ENCODE measurements at places on chromosomes 2 and 18.

- no peaks in the 10 kb centered on the region for H3K36me3 ChIP-seq
- no peaks in the 10 kb centered on the region for H3K4me1 ChIP-seq
- H3K4me3 ChIP-seq = no peak overlapping the region
- no peaks in the 10 kb centered on the region for H3K27me3 ChIP-seq
- no peak for DNase-seq
Observed at GRCh38 chr2:137862651-137863050, 101.6 kb upstream of the HNMT start.

DNA sequence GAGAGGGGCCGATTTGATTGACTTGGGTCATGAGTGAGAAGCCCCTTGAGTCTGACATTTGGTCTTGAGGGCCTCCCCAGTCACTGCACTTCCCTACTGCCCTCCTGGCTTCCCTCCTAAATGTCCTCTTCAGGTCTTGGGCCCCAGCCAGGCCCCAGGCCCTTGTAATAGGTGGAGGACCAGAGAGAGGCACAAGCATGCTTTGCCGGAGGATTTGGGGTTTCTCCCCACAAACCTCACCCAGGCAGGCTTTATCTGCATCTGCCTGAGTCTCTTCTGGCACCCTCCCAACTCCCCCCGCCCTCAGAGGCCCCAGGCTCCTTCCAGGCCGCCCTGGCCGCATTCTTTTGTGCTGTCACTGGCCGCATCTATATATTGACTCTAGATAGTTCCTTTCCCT is 270.7 kb downstream of the HAUS1 start:
- H3K27ac ChIP-seq = no peak overlapping the region
- H3K36me3 ChIP-seq = no peaks in the 10 kb centered on the region
- H3K27me3 ChIP-seq = no peaks in the 10 kb centered on the region
- no peak overlapping the region for H3K4me3 ChIP-seq
- no peaks in the 10 kb centered on the region for H3K4me1 ChIP-seq
- no peak for DNase-seq

DNA sequence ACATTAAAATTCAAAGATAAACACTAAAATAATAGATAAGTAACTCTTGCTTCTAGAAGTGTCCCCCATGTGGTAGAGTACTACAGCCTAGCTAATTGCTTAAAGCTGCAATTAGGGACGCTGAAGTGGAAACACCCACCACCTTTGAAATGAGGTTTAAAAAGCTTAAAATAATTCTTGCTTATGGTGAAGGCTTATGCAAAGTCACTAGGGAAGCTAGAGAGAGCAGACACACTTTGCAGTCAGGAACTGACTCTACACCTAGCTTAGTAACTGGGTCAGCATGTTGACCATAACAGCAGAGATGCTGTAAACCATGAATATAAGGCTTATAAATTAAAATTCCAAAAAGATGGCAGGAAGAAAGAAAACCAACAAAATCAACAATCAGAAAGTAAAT is 65.4 kb upstream of the DSG1 start:
- H3K36me3 ChIP-seq = no peaks in the 10 kb centered on the region
- H3K27me3 ChIP-seq = no peaks in the 10 kb centered on the region
- H3K4me1 ChIP-seq = no peaks in the 10 kb centered on the region
- H3K4me3 ChIP-seq = no peak overlapping the region

DNA sequence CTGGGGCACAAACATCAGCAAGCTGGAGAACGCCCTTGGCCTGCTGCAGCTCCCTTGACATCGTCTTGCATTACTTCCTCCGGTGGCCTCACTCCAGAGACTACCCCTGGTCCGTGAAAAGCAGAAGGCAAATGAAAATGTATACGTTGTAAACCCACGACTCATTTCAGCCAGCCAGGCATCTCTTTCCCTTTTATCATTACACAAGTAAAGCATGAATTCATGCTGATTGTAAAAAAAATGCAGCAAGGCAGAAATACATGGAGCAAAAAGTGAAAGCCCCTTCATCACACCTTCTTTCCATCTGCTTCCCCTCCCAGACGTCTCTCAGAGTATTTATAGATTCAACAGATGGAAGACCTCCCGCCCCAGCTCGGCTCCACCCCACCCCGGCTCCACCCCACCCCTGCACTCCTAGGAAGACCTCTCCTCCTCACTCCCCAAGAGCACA is 41.6 kb upstream of the RALBP1 start:
- H3K4me1 ChIP-seq = no peaks in the 10 kb centered on the region
- H3K36me3 ChIP-seq = no peaks in the 10 kb centered on the region
- H3K4me3 ChIP-seq = no peak overlapping the region
- no peak for DNase-seq

DNA sequence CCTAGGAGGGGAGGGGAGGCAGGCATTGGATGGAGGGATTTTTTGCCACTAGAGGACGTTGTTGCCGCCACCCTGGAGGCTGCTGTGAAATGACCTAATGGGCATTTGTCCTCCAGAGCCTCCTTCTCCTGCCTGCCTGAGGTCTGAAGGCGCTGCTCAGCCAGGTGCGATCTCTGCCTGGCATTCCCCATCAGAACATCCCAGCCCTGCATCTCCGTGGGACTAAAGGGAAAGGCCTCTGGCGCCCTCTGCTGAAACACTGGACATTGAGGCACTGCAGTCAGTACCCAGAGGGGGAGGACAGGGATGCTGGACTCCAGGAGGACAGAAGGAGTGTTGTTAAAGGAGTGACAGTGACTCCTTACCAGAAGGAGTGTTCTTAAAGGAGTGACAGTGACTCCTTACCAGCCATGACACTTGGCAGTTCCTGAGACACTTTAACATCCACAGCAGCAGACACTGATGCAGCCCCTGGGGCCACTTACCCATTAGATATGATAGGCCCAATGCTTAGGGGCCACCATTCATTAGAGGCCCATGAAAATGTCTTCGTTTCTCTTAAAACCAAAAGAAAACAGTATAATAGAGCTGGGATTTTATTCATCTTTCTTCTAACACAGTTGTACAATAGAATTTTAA is 17.0 kb downstream of the THNSL2 start:
- no peaks in the 10 kb centered on the region for H3K27me3 ChIP-seq

GRCh38 chr2:41207578-41207977 is 755.7 kb upstream of the SLC8A1 start:
- no peaks in the 10 kb centered on the region for H3K27me3 ChIP-seq
- DNase-seq = no peak
- H3K4me1 ChIP-seq = no peaks in the 10 kb centered on the region

- H3K36me3 ChIP-seq = no peaks in the 10 kb centered on the region
- H3K27ac ChIP-seq = no peak overlapping the region
- no peaks in the 10 kb centered on the region for H3K27me3 ChIP-seq
- DNase-seq = no peak
- H3K4me3 ChIP-seq = no peak overlapping the region
Observed at GRCh38 chr2:68992341-68992740, 17.9 kb downstream of the GKN1 start.

DNA sequence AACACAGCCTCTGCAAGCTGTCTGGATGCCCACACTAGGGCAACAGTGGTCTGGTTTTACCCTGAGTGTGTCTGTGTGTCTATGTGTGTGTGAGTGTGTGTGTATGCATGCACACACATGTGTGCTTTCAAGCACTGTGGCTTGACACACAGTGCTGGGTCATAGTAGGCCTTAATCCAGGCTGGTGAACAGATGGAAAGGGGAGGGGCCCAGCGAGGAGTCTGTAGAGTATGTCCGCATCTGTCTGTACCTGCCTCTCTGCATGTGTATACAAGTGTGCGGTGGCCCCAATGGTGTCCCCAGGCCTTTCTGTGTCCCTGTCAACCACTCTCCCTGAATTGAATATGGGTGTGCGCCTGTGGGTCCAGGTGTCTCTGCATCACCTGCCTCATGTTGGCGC is 9.3 kb upstream of the KCNIP3 start:
- no peak for DNase-seq
- no peaks in the 10 kb centered on the region for H3K27me3 ChIP-seq
- no peak overlapping the region for H3K4me3 ChIP-seq
- no peaks in the 10 kb centered on the region for H3K4me1 ChIP-seq

- H3K27ac ChIP-seq = no peak overlapping the region
- H3K36me3 ChIP-seq = no peaks in the 10 kb centered on the region
- H3K4me3 ChIP-seq = no peak overlapping the region
- no peaks in the 10 kb centered on the region for H3K27me3 ChIP-seq
- DNase-seq = no peak
Observed at GRCh38 chr2:46995844-46996243, 80.2 kb upstream of the MCFD2 start.

DNA sequence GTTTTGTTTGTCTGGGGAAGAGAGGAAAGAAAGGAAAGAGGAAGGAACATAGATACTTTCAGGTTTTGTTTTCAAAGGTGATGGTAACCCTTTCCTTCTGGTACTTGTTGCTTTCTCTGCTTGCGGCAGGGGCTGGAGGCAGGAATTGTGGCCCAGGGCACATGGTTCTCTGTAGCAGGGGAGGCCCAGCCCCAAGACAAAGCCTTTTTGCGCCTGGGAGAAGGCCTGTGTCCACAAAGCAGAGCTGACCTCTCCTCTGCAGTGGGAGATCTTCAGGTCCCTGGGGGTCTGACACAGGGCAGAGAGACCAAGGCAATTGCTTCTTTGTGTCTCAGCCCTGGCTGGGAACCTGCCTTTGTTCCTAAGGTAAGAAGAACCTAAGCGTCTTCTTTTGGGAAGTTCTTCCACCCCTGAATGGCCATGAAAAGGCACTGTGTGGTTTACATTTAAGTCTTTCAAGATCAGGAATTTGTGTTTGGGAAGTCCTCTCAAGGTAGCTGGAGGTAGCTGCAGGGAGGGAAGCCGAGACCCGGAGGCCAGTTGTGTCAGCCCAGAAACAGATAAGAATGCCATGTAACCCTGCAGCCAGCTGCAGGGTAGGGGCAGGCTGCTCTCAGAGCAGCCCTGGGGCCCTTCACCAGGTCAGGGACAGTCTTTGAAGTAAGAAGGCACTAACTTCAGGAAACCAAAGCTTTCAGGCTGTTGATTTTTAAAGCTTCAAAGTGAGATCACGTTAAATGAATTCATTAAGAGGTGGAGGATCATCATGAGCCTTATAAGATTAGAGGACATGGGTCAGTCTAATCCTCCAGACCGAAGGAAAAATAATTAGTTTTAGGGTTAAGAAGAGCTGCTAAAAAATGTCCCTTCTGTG is 119.3 kb downstream of the STPG4 start:
- DNase-seq = no peak
- H3K4me1 ChIP-seq = peaks cover 15% of the 10 kb centered on the region
- no peak overlapping the region for H3K4me3 ChIP-seq
- H3K27me3 ChIP-seq = no peaks in the 10 kb centered on the region
- peak overlapping the region; percentile 88 for H3K27ac ChIP-seq

DNA sequence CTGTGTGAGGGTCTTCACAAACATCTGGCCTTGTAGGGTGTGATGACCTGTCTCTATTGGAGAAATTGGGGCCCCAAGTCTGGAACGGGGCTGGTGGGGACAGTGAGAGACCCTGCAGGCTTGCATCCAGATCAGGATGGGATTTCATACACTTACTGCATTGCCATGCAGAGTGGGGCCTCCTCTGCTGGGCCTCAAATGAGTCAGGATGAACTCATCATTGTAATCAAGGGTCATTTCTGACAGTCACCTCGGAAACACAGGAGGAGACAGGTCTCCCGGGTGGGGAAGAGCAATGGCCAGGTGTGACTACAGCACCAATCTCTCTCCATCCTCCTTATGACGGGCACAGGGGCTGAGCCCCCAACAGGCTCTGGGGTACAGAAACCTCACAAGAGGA is 48.1 kb upstream of the GALR1 start:
- no peak overlapping the region for H3K4me3 ChIP-seq
- H3K4me1 ChIP-seq = no peaks in the 10 kb centered on the region
- DNase-seq = no peak
- no peaks in the 10 kb centered on the region for H3K27me3 ChIP-seq

DNA sequence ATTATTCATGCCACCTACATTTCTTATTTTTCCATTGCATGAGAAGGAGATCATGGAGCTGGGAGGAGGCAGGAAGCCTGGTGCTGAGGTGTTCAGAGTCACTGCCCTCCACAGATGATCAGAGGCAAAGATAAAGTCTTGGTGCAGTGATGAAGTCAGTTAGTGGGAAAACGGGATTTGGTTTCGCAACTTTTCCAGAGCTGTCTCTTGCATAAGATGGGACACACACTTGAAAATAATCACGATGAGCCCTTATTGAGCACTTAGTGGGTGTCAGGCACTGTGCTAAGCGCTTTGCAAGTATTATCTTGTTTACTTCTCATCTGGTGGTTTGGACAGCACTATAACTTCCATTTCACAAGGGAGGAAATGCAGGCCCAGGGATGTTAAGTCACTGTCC is 222.1 kb upstream of the SMAD2 start:
- DNase-seq = no peak
- no peak overlapping the region for H3K4me3 ChIP-seq
- H3K4me1 ChIP-seq = no peaks in the 10 kb centered on the region
- no peaks in the 10 kb centered on the region for H3K27me3 ChIP-seq
- H3K36me3 ChIP-seq = no peaks in the 10 kb centered on the region

Measured in Peyer's patch (tissue), 4 donors.